ENCODE measurements at places on chromosomes 2 and 18. TPM values are rescaled to one million over a fixed set of nuclear protein-coding genes. Genes with fewer than 3 reads are reported as not detected.

GRCh38 chr2:38269421-38269820 is 107.7 kb downstream of the ATL2 start:
- no peaks in the 10 kb centered on the region for H3K36me3 ChIP-seq
- H3K27ac ChIP-seq, result no peak overlapping the region
- DNase-seq, result no peak
- no peaks in the 10 kb centered on the region for H3K4me1 ChIP-seq
- no peaks in the 10 kb centered on the region for H3K27me3 ChIP-seq

DNA sequence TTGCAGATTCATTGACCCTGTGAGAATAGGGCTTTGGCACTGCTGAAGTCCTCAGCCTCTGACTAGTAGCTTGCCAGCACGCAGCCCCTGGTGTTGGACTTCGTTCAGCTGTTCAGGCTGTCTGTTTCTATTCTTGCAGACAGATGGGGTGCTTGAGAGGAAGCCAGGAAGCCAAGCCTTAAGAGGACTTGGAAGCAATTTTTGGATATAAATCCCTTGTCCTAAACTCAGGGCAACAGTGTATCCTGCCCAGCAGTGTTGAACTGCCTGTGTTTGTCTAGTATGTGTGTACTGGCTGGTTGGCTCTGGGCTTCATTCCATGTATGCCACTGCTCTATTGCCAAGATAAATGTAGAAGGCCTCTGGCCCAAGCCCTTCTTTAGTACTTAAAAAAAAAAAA is 108.6 kb downstream of the COMMD1 start:
- no peaks in the 10 kb centered on the region for H3K27me3 ChIP-seq
- peak overlapping the region; percentile 62 for H3K27ac ChIP-seq
- peak; percentile 57 for DNase-seq
- H3K4me3 ChIP-seq, result no peak overlapping the region
- peaks cover 4% of the 10 kb centered on the region for H3K4me1 ChIP-seq
- no peaks in the 10 kb centered on the region for H3K36me3 ChIP-seq

DNA sequence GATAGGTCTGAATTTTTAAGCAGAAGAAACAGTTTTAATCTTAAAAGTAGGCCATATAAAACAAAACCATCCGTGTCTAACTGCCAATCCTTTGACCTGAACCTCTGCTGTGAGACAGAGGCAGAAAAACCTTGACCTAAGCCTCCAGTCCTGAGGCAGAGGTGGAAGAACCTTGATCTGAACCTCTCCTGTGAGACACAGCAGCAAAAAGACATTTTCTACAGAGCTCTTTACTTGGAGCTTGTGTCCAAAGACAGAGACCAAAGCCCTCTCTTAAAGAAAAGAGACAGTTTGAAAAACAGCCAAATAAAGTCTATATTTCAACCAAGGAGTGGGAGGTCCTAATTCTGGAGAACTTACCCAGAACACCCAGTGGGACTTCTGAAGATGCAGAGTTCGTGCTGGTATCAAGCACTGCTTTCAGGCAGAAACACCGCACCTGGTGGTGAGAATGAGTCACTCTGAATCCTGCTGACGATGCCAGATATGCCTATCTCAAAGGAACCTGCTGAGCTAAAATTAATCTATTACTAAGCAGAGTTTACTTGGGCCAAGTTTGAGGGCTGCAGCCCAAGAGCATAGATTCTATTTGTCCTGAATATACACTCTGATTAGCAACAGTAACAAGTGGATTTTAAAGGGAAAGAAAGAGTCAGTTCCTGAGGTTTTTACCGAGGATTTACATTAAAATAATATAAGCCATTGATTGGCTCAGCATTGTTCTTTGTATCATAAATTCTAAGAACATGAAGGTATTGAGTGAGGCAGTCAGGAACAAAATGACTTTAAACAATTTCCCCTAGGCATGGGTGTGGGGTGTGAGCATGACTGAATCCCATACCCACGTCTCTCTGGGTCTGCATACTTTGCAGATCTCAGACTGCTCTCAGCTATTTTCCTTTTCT is 806.4 kb downstream of the TRIB2 start:
- no peak overlapping the region for H3K4me3 ChIP-seq
- no peak for DNase-seq
- no peaks in the 10 kb centered on the region for H3K36me3 ChIP-seq
- H3K27ac ChIP-seq, result no peak overlapping the region
- H3K4me1 ChIP-seq, result no peaks in the 10 kb centered on the region

Gene RANBP2
- total RNA-seq, result 78.1 TPM

Gene GKN1
- total RNA-seq, result not detected

DNA sequence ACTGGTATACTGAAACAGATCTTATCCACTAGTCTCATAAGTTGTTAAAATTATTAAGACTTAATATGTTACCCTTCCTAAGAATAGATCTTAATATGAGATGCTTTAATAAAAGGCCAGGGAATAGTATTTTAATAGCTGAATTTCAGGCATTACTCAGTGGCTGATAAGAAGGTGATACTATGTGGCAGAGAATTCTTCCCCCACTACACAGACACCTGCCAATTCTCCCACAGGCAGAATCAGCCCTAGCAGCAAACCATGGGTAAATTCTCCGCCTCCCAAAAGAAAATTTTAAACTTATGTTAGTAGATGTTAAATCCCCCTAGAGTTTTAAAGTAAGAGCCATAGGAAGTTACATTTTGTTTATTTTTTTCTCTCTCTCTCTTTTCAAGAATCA is 888.8 kb downstream of the LRP1B start:
- H3K4me3 ChIP-seq, result no peak overlapping the region
- no peak for DNase-seq
- no peak overlapping the region for H3K27ac ChIP-seq
- H3K27me3 ChIP-seq, result no peaks in the 10 kb centered on the region

- H3K27me3 ChIP-seq, result no peaks in the 10 kb centered on the region
- no peak overlapping the region for H3K4me3 ChIP-seq
- H3K4me1 ChIP-seq, result no peaks in the 10 kb centered on the region
- H3K27ac ChIP-seq, result no peak overlapping the region
Measured at GRCh38 chr2:8797682-8798081, 39.7 kb downstream of the KIDINS220 start.

DNA sequence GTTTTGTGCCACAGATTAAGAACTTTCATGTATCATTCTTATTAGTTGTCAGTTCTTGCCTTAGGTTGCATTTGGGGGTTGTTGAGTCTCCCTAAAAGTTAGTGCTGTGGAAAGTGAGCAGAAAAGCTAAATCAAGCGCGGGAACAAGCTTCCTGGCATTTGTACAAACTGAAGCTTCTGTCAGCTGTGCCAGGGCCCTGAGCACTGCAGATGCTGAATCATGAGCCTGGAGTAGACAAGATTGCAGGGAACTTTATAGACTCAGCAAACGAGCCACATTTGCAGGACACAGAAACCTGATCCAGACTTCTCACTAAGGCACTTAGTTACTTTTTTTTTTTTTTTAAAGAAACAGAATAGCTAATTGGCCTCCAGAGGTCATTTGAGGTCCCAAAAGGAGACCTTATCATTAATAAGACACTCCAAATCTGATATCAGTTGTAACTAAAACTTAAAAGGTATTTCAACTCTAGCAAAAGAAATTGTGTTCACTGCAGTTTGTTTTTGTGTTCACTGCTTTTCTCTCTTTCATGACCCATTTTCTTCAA is 88.7 kb downstream of the ADAM23 start:
- no peaks in the 10 kb centered on the region for H3K36me3 ChIP-seq
- H3K27ac ChIP-seq, result no peak overlapping the region
- H3K4me1 ChIP-seq, result no peaks in the 10 kb centered on the region
- no peak for DNase-seq
- no peaks in the 10 kb centered on the region for H3K27me3 ChIP-seq

DNA sequence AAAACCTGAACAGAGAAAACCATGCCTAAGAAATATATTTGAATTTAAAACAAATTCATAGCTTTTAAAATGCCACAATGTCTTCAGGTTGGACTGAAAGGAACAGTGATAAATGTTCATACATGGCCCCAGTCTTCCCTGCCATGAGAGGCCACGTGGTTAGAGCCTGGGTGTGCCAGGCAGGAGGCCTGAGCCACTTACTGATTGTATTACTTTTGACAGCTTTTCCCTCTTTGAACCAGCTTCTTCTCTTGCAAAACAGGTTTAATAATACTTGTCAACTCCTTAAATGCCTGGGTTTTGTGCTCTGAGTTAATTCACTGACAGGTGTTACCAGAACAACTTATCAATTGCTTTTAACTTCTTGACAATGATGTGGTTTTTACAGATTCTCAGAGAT is 27.0 kb downstream of the RBKS start:
- H3K4me3 ChIP-seq, result no peak overlapping the region
- DNase-seq, result no peak
- H3K4me1 ChIP-seq, result no peaks in the 10 kb centered on the region
- no peaks in the 10 kb centered on the region for H3K27me3 ChIP-seq
- H3K36me3 ChIP-seq, result no peaks in the 10 kb centered on the region

Gene DSC2
- 19.0 TPM for total RNA-seq

Gene SLC9A2
- total RNA-seq, result 0.98 TPM

DNA sequence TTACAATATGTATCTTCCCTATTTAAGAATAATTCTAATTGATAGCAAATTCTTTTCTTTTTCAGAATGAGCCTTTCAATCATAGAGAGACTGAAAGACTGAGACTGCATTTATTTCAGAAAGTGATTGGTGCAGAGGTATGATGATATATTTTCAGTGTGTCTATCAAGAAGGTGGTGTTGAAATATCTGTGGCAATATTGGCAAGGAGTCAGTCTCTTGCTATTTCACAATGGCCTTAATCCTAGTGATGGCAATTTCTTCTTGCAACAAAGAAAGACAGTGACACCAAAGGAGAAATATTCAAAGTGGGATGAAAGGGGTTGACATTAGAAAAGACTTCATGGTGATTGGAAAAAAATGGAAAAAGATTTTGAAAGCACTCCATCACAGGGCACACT is 21.7 kb upstream of the ZBTB14 start:
- no peak overlapping the region for H3K27ac ChIP-seq
- H3K4me3 ChIP-seq, result no peak overlapping the region
- DNase-seq, result no peak
- no peaks in the 10 kb centered on the region for H3K4me1 ChIP-seq

GRCh38 chr18:6476880-6477279 is 62.2 kb upstream of the L3MBTL4 start:
- no peaks in the 10 kb centered on the region for H3K36me3 ChIP-seq
- H3K27me3 ChIP-seq, result no peaks in the 10 kb centered on the region
- H3K27ac ChIP-seq, result no peak overlapping the region
- no peaks in the 10 kb centered on the region for H3K4me1 ChIP-seq

GRCh38 chr2:64770781-64771334 is 117.1 kb upstream of the SERTAD2 start:
- no peaks in the 10 kb centered on the region for H3K27me3 ChIP-seq
- peaks cover 4% of the 10 kb centered on the region for H3K4me1 ChIP-seq
- DNase-seq, result no peak
- no peak overlapping the region for H3K27ac ChIP-seq

Gene RAPH1
- total RNA-seq, result 66.9 TPM

DNA sequence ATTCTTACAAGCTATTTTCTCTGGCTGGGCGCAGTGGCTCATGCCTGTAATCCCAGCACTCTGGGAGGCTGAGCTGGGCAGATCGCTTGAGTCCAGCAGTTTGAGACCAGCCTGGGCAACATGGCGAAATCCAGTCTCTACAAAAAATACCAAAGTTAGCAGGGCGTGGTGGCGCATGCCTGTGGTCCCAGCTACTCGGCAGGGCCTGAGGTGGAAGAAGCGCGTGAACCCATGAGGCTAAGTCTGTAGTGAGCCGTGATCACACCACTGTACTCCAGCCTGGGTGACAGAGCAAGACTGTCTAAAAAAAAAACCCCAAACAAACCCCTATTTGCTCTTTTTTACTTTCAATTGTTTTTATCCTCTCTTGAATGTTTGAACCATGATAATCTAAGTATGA is 37.0 kb downstream of the PPP4R1 start:
- H3K4me1 ChIP-seq, result no peaks in the 10 kb centered on the region
- H3K27ac ChIP-seq, result no peak overlapping the region
- no peak overlapping the region for H3K4me3 ChIP-seq
- no peak for DNase-seq
- H3K36me3 ChIP-seq, result no peaks in the 10 kb centered on the region
- no peaks in the 10 kb centered on the region for H3K27me3 ChIP-seq

DNA sequence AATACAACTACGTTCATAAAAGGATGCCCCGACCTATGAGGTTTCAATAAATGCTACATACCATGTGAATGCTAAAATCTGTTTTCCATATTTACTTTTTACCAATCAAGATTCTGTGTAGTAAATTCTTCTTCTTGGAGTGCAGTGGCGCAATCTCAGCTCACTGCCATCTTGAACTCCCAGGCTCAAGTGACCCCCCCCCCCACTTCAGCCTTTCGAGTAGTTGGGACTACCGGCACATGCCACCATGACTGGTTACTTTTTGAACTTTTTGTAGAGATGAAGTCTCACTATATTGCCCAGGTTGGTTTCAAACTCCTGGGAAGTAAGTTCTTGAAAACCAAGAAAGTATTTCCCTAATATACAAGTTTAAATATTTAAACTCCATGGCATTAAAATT is 14.4 kb upstream of the USP34 start:
- no peak for DNase-seq
- no peak overlapping the region for H3K27ac ChIP-seq
- H3K4me3 ChIP-seq, result no peak overlapping the region
- no peaks in the 10 kb centered on the region for H3K4me1 ChIP-seq

GRCh38 chr2:74357627-74358026 is 14.4 kb upstream of the SLC4A5 start:
- no peak overlapping the region for H3K27ac ChIP-seq
- no peak for DNase-seq
- no peaks in the 10 kb centered on the region for H3K4me1 ChIP-seq
- peaks cover 15% of the 10 kb centered on the region for H3K36me3 ChIP-seq
- no peak overlapping the region for H3K4me3 ChIP-seq

Measured in breast epithelium (tissue), 4 donors.